ENCODE measurements at places on chromosomes 7 and 10.

- no peak for DNase-seq
Observed at GRCh38 chr7:1712907-1713501, 42.9 kb downstream of the ELFN1 start.

DNA sequence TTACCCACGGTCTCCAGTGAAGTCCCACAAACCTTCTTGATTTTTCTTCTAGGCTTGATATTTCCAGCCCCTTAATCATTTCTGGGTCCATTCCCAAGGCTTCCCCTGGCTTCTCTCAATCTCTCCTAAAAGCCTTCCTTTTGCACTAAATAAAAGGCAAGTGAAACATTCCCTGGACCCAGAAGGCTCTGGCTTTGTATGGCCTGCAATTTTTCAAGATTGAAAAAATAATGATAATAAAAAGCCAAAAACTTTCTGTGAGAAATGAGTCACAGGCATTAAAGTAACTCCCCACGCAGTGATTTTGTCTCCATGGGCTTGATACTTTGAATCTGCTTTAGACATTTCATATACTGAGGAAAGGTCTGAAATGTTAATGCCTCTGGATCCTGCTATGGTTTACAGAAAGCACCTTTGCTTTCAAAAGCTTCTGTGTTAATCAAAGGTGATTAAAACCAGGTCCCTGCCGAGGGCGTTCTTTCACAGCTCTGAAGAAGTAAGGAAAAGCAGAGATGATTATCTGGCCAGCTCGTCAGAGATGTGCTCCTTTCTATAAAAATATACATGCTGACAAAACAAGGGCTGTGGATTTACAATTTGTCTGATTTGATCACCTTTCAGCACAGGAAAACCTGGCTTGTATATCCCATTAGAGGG, 118.9 kb upstream of the TMEM72 start:
- DNase-seq: no peak

DNA sequence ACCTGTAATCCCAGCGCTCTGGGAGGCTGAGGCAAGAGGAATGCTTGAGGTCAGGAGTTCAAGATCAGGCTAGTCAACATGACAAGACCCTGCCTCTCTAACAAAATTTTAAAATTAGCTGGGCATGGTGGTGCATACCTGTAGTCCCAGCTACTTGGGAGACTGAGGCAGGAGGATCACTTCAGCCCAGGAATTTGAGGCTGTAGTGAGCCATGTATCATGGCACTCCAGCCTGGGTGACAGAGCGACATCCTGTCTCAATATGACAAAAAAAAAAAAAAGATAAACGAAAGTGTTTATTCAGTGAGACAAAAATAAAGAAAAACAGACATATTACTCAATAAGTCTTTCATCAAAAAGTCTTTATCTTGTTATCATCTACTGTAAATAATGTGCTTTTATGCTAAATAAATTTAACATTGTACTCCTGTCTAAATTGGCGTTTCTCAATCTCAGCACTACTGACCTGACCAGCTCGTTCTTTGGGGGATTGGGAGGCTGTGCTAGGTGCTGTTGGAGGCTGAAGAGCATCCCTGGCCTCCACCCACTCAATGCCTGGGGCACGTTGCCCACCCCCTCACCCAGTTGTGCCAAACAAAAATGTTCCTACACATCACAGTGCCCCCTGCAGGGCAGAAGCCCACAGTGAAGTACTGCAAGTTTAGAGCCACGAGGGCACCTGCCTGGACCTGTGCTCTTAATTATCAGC, 57.7 kb downstream of the NCAPG2 start:
- no peak for DNase-seq

DNA sequence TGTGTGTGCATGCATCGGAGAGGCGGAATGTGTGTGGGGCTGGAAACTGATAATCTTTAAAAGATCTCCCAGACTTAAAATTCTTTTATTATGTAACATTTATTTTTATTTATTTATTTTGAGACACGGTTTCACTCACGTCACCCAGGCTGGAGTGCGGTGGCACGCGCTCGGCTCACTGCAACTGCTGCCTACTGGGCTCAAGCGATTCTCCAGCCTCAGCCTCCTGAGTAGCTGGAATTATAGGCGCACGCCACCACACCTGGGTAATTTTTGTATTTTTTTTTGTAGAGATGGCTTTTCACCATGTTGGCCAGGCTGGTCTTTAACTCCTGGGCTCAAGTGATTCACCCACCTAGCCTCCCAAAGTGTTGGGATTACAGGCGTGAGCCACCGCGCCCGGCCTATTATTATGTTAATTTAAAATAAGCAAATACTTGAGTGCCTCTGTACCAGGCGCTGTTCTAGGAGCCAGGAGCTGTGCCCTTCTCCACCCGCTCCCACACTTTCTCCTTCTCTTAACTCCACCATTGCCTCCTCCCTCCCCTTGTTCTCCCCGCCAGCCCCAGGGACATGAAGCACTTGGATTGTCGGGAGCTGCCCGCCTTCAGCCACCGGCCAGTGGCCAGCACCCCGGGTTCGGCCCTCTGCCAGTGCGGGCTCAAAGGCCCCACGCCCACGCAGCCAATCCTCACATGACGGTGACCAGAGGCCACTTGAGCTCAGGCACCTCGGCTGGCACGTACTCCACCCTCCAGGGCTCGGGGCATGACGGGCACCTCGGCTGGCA, 163.6 kb downstream of the DNAJB6 start:
- DNase-seq: no peak

GRCh38 chr7:100687751-100688300, 6.2 kb downstream of the GIGYF1 start:
- no peak for DNase-seq

GRCh38 chr7:115707258-115708012, 323.1 kb downstream of the TFEC start:
- DNase-seq: no peak

GRCh38 chr10:71489077-71489476, 92.4 kb downstream of the CDH23 start:
- no peak for DNase-seq

DNA sequence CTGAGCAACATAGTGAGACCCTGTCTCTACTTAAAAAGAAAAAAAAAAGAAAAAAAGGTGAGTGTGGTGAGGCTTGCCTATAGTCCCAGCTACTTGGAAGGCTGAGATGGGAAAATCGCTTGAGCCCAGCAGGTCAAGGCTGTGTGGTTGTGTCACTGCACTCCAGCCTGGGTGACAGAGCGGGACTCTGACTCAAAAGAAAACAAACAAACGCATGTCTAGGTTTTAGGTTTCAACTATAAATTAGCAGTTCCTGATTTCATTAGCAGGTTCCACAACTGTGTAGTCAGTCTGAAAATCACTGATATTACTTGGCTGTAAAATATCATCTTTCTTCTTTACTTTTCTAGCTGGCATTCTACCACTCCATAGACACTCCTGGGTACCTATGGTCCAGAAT, 155.7 kb upstream of the HGF start:
- no peak for DNase-seq

DNA sequence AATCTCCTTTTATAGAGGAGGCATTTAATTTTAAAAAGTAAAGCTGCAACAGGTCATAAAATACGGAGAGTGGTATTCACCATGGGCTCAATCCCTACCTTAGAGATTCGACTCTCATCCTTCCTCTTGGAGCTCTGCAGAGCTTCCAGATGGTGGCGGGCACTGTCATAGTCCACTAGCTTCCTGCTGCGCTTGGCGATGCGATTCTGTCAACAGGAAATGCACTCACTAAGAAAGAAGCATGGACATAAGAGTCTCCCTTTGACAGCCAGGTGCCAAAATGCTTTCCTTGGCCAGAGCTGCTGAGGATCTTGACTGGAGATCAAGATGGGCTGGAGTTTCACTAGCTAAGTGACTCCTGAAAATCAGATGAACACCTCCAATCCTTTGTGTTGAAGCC, 154.4 kb downstream of the AMPH start:
- no peak for DNase-seq

GRCh38 chr7:68146983-68147382, 1150.3 kb downstream of the TYW1 start:
- DNase-seq: no peak

DNA sequence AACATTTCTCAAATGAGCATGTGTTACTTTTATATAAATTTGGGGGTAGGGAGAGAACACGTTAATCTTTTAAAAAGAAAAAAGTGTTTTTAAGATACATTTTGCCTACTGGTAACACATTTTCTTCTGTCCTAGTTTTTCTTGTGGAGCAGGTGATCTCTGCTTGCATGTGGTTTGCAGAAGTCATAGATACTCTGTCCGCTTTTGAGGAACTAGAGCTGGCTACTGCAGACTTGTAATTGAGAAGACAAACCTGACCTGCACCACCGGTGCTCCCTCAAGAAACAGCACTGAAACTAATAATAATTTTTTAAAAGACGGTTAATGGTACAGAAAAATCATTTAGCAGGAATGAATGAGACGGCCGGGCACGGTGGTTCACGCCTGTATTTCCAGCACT, 243.1 kb downstream of the KIAA1217 start:
- no peak for DNase-seq

GRCh38 chr10:5486853-5487235, 12.5 kb downstream of the CALML5 start:
- no peak for DNase-seq

- no peak for DNase-seq
Observed at GRCh38 chr10:74055383-74056049, 57.6 kb downstream of the VCL start.

DNA sequence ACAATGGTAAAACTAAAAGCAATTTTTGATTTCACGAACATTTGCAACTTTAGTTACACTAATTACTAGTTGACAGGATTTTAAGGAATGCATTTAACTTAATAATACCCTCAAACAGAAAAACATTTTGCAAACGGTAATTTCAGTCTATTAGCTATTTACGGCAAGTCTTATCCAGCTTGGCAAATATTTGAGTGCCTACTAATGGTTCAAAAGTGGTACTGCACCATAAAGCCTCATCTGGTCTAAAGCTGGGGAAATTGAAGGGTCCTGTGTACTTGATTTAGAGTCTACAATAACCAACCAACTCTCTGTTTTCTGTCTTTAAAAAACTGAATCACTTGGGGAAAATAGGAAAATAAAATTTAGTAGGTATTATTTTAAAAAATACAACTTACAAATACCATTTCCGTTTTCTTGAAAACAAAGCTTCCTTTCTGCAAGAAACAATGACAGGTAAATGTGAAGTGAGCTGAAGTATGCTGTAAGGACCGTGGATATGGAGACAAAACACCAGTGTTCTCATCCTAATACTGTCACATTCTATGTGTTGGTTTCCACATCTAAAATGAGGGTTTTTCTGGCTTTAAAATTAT, 142.3 kb downstream of the VPS50 start:
- peak; percentile 17 for DNase-seq
